Keratinocyte (primary cell): ENCODE measurements at places on chromosomes 6 and 20.

GRCh38 chr20:33019465-33020277 lies 11.8 kb upstream of the BPIFB6 start:
- no peak overlapping the region for H3K4me3 ChIP-seq
- no peaks in the 10 kb centered on the region for H3K4me1 ChIP-seq
- H3K27me3 ChIP-seq = no peaks in the 10 kb centered on the region
- no peak overlapping the region for H3K27ac ChIP-seq
- no peak for DNase-seq

DNA sequence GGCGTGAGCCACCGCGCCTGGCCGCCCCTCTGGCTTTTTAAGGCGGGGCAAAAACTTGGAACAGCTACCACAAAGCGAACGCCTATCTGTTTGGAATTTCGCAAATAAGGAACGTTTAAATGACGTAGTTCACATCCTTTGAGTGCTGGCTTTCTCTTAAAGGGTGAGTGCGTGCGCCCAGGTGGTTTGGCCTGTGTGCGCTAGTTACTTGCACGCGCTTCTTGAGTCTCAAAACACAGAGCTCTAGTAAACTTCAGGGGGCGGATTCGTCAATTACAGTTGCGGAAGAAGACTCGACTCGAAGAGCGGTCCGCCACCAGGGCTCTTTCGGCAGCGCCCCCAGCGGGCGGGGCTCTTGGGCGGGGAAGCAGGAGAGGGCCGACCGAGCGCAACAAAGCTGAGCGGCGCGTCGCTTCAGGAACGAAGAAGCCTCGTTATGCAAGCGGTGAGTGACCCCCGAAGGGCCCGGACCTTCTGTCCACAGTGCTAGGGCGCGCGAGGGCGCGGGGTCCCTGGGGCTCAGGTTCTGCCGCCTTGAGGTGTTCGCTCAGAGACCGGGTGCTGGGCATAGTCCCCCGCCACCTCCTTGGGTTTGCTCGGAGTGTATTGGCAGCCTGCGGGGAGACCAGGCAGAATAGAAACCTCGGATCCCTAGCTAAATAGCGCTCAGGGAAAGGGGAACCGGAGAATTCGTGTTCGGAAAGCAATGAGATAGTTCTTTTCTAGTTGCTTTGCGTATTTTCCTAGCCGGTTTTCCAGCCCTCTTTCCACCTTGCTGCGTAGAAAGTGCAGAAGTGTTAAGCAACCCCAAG lies at the start of gene SYCP2L:
Gene SYCP2L (plus strand): TSS at position 362 of the 812 bp plus-strand sequence. CDS start 75 bp downstream, at position 437.
- DNase-seq = peak; percentile 42
- peak within 1 kb of the TSS; percentile 77 for H3K27ac ChIP-seq
- H3K4me1 ChIP-seq = no peaks in the 10 kb centered on the region

DNA sequence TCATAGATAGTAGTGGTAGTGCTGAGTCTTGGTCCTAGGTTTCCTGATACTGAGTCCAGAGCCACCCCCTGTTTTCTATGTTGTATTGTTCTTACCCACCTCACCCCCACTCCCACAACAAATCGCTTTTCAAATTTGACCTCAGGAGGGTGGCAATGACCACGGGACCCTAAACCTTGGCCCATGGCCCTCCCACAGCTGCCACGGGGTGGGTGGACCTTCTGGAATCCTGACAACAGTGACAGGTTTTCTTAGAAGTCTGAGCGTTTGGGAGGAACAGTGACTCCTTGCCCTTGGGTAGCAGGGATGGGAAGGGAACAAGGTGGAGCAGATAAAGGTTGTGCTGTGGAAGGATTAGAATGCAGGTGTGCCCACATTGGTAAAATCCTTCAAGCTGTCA lies 36.9 kb downstream of the TGM3 start:
- no peaks in the 10 kb centered on the region for H3K4me1 ChIP-seq
- H3K36me3 ChIP-seq = no peaks in the 10 kb centered on the region
- DNase-seq = no peak
- H3K27me3 ChIP-seq = peaks cover 46% of the 10 kb centered on the region
- H3K4me3 ChIP-seq = no peak overlapping the region

DNA sequence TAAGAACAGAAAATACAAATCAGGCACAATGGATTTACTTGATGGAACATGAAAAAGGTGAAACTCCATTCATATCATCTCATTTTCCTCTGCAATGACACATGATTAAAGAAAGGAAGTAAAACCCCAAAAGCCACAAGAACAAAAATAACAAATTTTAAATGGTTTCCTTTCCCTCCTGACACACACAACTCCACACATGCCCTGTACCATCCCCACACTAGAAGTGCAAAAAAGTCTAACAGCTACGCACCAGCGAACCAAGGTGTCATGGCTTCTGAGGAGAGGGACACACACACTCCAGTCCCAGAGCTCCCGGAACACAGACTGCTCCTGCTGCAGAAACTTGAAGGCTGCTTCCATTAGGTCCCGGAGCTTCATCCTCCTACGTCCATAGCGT lies 25.3 kb downstream of the MDN1 start:
- H3K27me3 ChIP-seq = no peaks in the 10 kb centered on the region
- peaks cover 20% of the 10 kb centered on the region for H3K36me3 ChIP-seq
- H3K4me3 ChIP-seq = no peak overlapping the region
- H3K27ac ChIP-seq = no peak overlapping the region

- DNase-seq = no peak
- no peaks in the 10 kb centered on the region for H3K27me3 ChIP-seq
- no peak overlapping the region for H3K27ac ChIP-seq
- no peaks in the 10 kb centered on the region for H3K36me3 ChIP-seq
- no peak overlapping the region for H3K4me3 ChIP-seq
Observed at GRCh38 chr6:45772886-45773495, 242.7 kb downstream of the CLIC5 start.

GRCh38 chr6:7684076-7684475 lies 41.8 kb upstream of the BMP6 start:
- DNase-seq = no peak
- H3K4me1 ChIP-seq = no peaks in the 10 kb centered on the region
- no peaks in the 10 kb centered on the region for H3K27me3 ChIP-seq
- H3K27ac ChIP-seq = no peak overlapping the region
- H3K4me3 ChIP-seq = no peak overlapping the region

DNA sequence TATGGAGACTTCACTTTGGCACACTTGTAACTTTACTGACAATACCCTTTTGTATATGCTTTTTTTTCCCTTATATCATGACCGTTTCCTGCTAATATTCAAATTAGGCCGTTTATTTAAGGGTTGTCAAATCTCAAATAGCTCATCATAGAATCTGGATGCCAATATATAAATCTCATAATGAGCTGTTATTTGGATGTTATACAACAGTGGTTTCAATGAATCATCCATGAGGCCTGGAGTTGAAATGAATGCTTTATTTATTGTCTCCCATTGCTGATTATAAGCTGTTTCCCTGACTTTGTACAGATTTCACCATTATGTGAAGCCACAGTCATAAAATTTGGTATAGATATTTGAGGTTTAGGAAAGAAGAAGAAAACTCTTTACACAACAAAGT lies 256.1 kb downstream of the PLCB1 start:
- H3K36me3 ChIP-seq = no peaks in the 10 kb centered on the region
- H3K27ac ChIP-seq = no peak overlapping the region
- H3K4me3 ChIP-seq = no peak overlapping the region
- H3K4me1 ChIP-seq = no peaks in the 10 kb centered on the region
